ENCODE measurements at places on chromosomes 12 and 14.

DNA sequence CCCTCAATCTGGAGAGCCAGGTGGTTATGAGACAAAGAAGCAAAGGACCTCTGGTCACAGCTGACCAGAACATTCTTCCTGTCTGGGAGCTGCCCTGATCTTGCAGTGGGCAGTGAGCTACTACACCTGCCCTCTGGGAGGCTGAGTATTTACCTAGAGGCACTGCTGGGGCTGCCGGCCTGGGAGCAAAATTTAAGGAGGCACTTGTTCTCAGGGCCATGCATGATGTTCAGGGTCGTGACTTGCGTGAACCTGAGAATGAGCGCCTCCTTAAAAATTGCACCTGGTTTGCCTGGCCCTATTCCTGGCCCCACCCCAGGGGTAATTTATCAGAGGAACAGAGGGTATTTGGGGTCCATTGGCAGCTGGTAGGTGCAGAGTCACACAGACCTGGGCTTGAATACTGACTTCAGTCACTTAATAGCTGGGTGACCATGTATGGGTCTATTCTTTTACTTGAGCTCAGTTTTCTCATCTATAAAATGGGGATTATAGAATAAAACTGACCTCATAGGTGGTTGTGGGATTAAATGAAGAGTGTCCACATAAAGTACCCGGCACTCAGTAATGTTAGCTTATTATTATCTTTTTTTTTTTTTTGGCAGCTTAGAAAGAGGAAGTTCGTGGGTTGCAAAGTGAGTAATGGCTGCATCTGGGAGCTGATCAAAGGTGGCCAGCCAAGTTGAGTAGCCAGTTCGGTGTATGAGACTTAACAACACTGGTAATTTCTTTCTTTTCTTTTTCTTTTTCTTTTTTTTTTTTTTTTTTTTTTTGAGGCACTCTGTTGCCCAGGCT, 107.4 kb upstream of the MED13L start:
- DNase-seq = no peak

GRCh38 chr12:38427442-38427841, 110.9 kb downstream of the ALG10B start:
- DNase-seq = no peak

DNA sequence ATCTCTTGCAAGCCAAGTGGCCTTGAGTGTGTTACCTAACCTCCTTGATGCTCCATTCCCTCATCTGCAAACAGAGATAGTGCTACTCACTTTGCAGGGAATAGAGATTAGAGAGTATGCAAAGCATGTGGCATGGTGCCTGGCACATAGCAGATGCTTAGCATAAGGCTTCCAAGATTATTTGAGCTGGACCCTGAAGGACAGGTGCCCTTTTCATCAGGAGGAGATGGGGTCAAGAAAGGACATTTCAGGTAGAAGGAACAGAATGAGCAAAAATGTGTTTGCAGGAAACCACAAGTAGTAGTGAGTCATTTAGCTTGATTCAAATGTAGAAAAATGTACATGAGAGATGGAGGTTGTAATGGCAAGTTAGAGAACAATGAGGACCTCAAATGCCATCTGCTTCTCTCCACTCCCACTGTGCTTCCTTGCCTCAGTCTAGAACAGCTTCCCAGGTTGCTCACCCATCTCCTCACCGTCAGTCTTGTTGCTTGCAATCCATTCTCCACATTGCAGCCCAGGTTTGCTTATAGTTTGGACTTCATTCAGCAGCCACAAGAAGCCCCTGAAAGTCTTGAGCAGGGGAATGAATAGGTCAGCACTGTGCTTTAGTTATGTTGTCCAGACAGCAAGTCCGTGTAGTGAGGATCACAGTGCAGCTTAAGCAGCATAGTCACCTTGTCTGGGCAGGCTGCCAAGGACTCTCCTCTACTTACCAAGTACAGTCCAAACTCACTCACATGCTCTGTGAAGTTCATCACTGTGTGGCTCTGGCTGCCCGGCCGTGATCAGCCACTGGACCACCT, 536.3 kb upstream of the CCDC196 start:
- DNase-seq = no peak

GRCh38 chr14:101535232-101535631, 26.1 kb upstream of the DIO3 start:
- DNase-seq = no peak

- no peak for DNase-seq
Measured at GRCh38 chr12:27220055-27220987, 23.8 kb upstream of the STK38L start.

GRCh38 chr14:101078892-101079221, 175.3 kb upstream of the RTL1 start:
- DNase-seq = no peak

DNA sequence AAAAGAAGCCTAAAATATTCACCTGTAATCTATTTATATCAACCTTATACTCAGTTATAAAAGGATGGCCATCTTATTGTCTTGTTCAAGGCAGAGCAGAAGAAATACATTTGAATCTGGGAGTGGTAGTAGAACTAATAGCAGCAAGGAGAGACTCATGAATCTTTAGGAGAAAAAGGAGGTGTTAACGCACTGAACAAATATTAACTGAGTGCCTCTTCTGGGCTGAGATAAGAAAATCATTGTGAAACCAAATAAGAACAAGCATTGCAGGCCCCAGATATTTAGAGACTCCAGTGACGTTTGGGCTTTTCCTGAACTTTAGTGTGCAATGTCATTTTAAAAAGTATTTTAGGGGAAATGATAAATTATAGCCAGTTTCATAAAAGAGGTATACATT, 790.6 kb downstream of the DIO2 start:
- DNase-seq = no peak

DNA sequence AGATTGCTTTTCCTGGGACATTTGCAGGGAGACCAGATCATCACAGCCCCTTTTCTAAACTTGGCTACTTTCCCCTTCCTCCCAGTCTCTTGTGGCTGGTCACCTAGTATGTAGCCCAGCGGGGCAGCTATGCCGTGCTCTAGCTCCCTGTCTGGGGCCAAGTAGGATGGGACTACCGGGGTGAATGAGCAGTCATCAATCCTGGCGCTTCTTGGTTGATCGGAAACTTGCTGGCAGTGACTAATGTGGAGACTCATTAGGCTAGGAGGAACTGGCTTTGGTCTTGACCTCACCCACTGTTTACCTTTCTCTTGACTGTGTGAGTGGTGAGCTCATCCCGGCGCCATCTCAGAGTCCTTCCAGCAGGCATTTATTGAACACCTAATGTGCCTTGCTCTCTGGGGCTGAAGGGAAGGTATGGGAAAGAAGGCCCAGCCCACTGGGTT, 15.9 kb downstream of the PLEKHG3 start:
- no peak for DNase-seq

GRCh38 chr14:55684956-55685584, 105.1 kb downstream of the KTN1 start:
- no peak for DNase-seq

DNA sequence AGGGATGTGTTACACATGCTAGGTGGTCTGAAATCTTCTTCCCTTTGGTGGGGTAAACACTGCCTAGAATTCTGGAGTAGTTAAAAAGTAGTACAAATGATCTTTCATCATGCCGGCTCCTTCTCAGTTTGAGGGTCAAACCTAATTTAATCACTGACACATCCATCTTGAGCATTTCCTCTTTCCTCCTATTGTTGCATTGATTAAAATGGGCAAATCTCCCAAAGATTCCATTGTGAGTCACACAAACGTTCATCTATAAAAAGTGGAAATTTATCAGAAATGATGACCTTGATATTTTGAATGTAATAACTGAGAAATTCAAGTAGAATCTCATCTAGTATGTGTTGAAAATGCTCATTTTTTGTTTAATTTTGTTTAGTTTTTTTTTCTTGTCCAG, 996.0 kb downstream of the NRXN3 start:
- no peak for DNase-seq

DNA sequence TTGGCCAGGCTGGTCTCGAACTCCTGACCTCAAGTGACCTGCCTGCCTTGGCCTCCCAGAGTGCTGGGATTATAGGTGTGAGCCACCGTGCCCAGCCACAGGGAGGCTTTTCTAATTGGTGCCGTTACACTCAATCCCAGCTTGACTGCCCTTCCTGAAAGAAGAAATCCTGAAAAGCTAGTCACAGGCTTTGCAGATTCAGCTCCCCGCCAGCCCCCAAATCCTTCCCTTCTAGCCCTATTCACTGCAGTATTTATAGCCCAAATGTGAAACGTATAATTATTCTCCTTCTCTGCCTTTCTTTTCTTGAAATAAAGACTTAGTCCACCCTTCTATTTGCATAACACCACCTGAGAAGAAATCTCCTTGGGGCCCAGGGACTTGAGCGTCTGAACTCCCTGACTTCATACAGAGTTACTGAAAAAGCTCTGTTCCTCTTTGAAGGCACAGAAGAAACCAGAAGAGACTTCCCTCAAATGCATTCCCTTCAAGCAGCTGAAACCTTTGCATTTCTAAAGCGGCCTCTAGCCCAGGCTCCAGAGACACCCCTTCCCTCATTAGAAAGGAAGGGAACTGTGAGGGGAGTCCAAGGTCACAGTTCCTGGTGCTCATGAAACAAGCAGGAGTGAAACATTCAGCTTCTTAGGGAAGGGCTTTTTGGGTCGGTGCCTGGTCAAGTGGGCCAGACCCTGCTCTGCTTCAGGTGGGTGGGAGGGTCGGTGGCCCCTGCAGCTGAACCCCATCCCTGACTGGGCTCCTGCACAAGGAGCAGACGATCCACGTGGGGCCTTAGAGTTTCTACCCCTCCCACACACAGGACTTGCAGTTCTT, 42.3 kb upstream of the BATF start:
- no peak for DNase-seq

- DNase-seq = peak; percentile 67
Measured at GRCh38 chr12:49827401-49828099, 663 bp downstream of the NCKAP5L start.

DNA sequence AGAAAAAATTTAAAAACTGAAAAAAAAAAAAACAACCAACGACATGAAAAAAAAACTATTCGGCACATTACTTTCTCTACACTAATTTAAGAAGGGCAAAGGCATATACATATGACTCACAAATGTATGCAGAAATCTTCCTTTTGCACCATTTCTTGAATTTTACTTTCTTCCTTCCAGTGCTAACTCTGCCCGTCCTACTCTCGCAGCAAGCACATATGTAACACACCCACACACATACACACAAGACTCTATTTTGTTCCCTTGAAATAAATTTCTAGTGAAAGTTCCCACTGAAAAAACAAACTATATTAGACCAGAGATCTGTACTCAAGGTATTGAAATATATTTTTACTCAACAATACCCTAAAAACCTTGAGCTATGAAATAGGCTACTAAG, 14.6 kb downstream of the BTG1 start:
- no peak for DNase-seq

DNA sequence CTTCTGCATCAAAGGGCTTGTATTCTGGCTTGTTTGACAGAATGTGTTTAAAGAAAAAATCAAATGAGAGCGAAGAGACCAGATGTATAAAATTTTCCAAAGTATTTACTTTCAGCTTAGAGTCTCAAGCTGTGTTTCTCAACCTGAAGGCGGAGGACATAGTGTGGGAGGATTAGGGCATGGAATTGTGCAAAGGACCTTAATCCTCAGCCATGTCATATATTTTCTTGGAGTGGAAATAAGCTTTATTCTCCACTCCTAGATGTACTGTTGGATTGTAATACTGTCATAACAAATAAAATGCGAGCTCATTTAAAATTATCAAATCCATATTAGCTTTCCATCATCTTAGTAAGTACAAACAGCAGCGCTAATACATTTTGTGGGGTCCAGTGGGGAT, 154.0 kb downstream of the PAH start:
- DNase-seq = no peak

GRCh38 chr12:50786498-50787231, 22.8 kb downstream of the ATF1 start:
- no peak for DNase-seq

GRCh38 chr14:21326972-21327371, 47.1 kb downstream of the RPGRIP1 start:
- DNase-seq = no peak

- no peak for DNase-seq
Measured at GRCh38 chr12:32451816-32452215, 52.5 kb downstream of the FGD4 start.

GRCh38 chr12:53971129-53971528, 1.8 kb upstream of the HOXC11 start:
- DNase-seq = no peak

GRCh38 chr12:128743916-128744315, 79.8 kb downstream of the SLC15A4 start:
- no peak for DNase-seq

- DNase-seq = no peak
Measured at GRCh38 chr12:80195074-80195726, 95.9 kb downstream of the OTOGL start.

DNA sequence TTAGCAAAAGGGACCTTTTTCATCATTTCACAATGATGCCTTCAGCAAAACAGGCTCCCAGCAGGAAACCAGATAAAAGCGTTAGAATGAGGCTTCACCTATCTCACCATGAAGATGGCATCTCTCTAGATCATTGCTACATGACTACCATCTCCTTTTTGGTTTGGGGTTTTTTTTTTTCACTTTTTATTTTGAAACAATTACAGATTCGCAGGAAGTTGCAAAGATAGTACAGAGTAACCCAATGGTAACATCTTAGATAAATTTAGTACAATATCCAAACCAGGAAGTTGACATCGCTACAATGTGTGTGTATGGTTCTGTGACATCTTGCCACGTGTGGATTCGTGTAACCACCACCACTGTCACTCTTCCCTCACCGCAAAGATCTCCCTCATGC, 22.3 kb upstream of the PWP1 start:
- no peak for DNase-seq

DNA sequence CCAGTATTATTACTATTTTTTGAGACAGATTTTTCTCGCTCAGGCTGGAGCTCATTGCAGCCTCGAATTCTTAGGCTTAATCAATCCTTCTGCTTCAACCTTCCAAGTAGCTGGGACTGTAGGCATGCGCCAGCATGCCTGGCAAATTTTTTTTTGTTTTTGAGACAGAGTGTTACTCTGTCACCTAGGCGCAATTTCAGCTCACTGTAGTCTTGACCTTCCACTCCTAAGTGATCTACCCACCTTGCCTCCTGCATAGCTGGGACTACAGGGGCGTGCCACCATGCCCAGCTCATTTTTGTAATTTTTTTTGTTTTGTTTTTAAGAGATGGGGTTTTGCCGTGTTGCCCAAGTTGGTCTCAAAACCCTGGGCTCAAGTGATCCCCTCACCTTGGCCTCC, 15.2 kb downstream of the ERC1 start:
- no peak for DNase-seq

- no peak for DNase-seq
Measured at GRCh38 chr12:76863837-76864236, 15.0 kb downstream of the CSRP2 start.

- no peak for DNase-seq
Measured at GRCh38 chr12:44748950-44749468, 127.1 kb downstream of the NELL2 start.

- DNase-seq = no peak
Measured at GRCh38 chr14:31270196-31270772, 62.7 kb upstream of the HECTD1 start.

GRCh38 chr14:50941151-50941550, 3.1 kb downstream of the PYGL start:
- DNase-seq = no peak
